ENCODE measurements at places on chromosomes 4 and X.

GRCh38 chr4:145888393-145888792 lies 50.2 kb downstream of the ZNF827 start:
- no peak for DNase-seq

DNA sequence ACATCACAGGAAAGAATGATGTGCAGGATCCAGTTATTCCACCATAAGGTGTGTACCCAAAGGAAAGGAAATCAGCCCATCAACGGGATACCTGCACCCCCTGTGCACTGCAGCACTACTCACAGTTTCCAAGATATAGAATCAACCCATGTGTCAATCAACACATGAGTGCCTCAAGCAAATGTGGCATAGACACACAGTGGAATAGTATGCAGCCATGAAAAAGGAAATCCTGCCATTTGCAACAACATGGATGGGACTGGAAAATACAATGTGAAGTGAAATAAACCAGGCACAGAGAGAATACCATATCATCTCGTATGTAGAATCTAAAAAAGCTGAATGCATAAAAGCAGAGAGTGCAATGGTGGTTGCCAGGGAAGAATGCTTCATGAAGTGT lies 53.3 kb downstream of the DHRSX start:
- DNase-seq = no peak

- no peak for DNase-seq
Measured at GRCh38 chrX:69493766-69494165, 10.4 kb upstream of the NALF2 start.

DNA sequence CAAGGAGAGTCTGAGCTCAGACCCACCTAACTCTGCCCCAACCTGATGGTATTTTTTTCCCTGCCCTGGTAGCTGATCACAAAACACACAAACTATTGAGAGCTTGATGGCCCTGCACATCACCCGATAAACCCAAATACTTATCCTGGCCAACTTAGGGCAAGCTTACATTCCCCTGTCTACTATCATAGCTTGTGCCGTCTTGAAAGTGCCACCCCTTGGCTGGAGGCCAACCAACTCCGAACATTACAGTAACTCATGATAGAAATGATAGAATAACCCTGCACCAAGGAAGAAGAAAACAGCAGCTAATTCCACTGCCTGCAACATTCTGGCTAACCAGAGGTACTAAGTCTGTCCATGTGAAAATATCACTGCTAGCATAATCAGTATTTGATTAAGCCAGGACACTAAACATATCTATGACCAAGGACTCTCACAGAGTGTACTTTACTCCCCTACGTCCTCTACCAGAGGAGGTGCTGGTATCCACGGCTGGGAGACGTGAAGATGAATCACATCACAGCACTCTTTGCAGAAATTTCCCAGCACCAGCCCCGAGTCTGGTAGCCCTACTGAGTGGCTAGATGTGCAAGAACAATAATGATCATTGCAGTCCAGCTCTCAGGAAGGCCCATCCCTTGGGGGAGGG lies 8.9 kb downstream of the STBD1 start:
- DNase-seq = no peak

DNA sequence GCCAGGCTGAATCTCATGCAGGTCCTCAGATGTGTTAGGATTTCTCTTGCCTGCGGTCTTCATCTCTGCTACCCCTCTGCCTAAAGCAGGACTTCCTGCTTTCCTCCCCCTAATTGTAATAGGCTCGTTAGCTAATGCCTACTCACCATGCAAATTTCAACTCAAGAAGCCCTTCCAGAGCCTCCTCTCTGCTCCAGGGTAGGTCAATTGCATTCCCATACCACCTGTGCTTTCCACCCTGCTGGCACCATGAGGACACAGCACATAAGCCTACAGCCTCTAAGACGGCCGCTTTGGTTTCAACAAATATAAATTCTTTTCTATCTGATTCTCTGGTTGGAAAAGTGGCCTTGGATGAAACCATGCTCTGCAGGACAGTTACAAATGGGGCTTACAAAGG lies 93.9 kb downstream of the QDPR start:
- no peak for DNase-seq

DNA sequence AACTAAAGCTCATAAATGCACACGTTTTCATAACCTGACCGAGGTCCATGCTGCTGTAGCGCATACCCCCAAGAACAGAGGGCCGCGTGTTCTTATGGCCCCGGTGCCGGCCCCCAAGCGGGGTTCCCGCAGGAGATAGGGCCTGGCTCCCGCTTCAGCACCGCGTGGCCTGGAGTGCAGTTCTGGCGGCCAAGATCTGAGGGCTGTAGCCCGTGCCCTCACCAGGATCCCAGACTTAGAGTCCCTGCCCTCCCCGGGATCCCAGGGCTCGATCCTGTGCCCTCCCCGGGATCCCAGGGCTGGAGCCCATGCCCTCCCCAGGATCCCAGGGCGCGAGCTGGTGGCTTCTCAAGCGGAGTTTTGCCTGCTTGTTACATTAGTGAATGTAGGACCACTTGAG lies 1.0 kb upstream of the GRPEL1 start:
- DNase-seq = no peak

GRCh38 chrX:107674480-107675364 lies 46.4 kb downstream of the PRPS1 start:
- DNase-seq = peak; percentile 35

GRCh38 chr4:141560056-141560455 lies 76.3 kb upstream of the IL15 start:
- no peak for DNase-seq

DNA sequence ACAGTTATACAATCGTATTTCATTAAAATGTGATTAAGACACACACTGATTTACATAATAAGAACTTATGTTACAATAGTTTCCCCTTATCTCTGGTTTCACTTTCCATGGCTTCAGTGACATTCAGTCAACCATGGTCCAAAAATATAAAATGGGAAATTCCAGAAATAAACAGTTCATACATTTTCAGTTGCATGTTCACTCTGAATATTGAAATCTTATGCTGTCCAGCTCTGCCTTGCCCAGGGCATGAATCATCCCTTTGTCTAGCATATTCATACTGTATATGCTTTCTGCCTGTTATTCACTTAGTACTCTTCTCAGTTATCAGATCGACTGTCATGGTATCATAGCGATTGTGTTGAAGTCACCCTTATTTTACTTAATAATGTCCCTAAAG lies 173.8 kb upstream of the DCAF12L2 start:
- no peak for DNase-seq

- no peak for DNase-seq
Measured at GRCh38 chr4:155681886-155682285, 15.2 kb downstream of the GUCY1A1 start.

GRCh38 chrX:30349946-30350345 lies 40.8 kb upstream of the NR0B1 start:
- DNase-seq = no peak

DNA sequence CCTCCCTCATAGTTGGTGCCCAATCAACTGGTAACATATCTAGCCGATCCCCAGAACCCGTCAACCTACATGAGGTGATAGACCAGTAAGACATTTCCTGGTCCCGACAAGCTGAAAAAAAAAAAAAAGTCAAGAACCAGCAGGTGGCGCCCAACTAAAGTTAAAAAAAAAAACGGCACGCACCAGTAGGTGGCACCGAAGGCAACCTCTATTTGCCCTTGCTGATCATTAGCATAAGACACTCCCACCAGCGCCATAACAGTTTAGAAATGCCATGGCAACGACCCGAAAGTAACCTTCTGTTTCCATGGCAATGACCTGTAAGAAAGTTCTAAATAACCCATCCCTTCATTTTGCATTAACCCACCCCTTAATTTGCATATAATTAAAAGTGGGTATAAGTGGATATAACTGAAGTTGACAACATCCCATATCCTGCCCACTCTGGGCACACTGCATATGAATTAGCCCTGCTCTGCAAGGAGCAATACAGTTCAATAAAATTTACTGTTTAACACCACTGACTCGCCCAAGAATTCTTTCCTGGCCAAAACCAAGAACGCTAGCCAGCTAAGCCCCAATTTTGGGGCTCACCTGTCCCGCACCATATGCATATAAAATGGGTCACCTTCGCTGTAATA lies 83.9 kb upstream of the SPANXB1 start:
- DNase-seq = peak; percentile 20

DNA sequence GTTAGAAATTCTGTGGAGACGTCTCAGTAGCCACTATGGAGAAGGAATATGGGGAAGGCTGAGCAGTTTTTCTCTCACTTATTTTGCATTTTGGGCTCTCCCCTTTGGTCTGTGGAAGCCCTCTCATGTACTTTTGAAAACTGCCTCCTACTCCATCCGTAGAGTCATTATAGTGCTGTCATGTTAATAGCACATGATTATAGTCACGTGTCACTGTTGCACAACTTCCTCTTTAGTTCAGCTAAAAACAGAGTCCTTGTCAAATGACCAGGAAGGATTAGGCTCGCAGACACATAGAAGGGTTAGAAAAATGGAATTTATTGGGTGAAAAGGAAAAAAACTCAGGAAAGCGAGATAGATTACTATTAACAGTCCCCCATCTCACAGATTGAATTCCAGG lies 258.2 kb upstream of the CXorf51A start:
- DNase-seq = no peak

DNA sequence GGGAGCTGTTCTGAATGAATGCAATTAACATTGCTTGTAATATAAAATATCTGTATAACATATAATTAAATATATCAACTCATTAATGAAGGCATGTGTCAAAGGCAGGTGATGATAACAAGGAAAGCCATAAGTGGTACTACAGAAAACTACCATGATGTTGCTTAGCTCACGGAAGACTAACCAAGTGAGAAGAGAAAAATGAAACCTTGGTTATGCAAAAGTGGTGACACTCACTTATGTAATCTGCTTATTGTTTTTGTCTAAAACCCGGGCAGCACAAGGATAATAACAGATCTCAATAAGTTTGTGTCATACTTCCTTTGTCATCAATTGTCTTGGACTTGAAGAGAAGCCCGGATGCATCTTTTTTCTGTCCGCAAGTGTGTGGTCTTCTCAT lies 156.4 kb downstream of the HS6ST2 start:
- no peak for DNase-seq

GRCh38 chr4:105556206-105556605 lies 3.8 kb downstream of the ARHGEF38 start:
- DNase-seq = no peak

- DNase-seq = no peak
Measured at GRCh38 chrX:111337067-111337637, 66.9 kb upstream of the CAPN6 start.

- DNase-seq = no peak
Measured at GRCh38 chr4:188727746-188728145, 588.5 kb downstream of the TRIML1 start.

- DNase-seq = no peak
Measured at GRCh38 chr4:149985981-149986380, 92.3 kb upstream of the DCLK2 start.

DNA sequence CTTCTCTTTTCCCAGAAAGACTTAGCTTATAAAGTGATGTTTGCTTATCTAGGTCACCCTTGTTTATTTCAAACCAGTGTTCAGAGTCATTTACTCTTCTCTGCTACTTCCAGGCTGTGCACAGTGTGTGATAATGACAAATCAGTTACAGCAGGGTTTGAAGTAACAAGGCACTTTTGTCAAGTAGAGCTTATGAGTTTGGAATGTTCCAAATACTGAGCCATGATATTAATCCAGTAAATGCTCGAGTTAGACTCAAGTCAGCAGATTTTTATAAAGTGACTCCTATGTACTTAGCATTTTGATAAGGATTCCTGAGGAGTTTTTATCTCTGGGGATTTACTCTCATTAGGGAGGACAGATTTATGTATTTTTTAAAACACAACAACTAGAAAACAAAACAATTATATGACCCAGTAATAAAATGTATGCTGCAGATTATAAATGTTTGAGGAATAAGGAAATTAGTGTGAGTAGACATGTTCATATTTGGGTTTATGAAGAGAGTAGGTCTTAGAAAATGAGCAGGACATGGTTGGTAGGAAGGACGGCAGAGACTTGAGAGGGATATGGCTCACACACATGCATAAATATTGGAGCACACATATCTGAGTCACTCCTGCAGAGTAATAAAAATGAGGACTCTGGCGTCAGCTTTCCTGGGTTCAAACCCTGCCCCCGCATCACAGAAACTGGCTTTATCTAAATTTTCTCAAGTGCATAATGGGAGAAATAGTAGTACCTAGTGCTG lies 271.2 kb downstream of the FBXO8 start:
- DNase-seq = no peak

GRCh38 chrX:38754818-38755718 lies 46.2 kb upstream of the MID1IP1 start:
- no peak for DNase-seq

DNA sequence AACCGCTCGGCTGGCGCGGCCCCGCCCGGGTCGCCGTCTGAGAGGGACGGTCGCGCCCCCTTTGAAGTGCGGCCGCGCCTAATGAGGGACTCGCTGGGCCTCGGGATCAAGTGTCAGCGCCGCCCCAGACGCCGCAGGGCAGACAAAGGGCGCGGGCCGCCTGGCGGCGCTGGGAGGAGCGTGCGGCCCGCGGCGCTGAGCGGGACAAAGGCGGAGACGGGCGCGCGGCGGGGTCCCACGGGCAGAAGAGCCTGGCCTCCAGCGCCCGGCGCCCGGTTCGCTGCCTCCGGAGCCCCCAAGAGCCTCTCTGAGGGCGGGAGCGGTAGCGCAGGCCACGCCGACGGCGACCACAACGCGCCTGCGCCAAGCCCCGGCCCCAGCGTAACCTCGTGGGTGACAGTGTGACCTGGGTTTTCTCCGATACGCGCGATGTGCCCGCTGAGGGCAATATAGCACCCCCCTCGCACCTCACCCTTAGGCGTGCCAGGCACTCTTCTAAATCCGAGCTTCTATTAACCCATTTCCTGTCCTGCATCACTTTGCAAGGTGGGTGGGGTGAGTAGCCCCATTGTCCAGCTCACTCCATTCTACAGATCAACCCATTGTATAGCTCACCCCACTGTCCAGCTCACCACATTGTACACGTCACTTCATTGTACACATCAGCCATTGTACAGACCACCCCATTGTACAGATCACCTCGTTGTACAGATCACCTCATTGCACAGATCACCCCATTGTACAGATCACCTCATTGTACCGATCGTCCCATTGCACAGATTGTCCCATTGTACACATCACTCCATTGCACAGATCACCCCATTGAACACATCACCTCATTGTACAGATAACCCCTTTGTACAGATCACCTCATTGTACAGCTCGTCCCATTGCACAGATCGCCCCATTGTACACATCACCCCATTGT lies 33.7 kb upstream of the STX18 start:
- peak; percentile 59 for DNase-seq

- no peak for DNase-seq
Measured at GRCh38 chr4:183986291-183986970, 81.3 kb downstream of the STOX2 start.

All from T-cell (primary cell).